COR-L47 (cell line): ENCODE measurements at places on chromosomes 1 and 21.

DNA sequence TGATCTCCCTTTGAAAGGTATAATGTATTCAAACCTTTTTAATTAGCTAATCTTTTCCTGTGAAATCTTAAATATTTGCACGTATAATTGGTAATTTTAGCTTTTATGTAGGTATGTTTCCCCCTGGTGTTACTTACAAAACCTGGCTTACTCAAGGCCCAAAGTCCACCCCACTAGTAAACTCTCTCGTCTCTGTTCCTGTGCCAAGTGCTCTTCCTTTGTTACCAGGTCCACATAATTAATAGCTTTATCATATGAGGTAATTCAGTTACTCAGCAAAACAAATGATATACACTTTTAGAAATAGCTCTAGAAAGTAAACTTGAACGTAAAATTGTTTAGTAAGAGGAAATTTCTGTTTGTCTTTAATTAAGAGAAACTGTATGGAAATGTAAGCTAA, 36.7 kb downstream of the NFIA start:
- DNase-seq: peak; percentile 5

- DNase-seq: no peak
Observed at GRCh38 chr1:33351281-33351660, 30.4 kb upstream of the A3GALT2 start.

- DNase-seq: peak; percentile 45
Observed at GRCh38 chr1:108560874-108561459, 1.1 kb downstream of the EEIG2 start.

DNA sequence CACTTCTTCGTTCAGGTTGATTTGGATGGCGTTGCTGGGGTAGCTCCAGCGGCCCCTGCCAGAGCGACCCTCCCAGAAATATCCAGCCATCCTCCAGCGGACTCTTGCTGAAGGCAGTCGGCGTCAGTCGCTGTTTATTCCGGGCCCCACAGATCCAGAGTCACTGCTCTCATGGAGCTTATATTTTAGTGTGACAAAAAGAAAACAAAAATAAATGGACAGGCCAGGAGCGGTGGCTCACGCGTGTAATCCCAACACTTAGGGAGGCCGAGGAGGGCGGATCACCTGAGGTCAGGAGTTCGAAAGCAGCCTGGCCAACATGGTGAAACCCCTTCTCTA, 791 bp upstream of the CFAP298 start:
- no peak for DNase-seq

GRCh38 chr1:171983584-171983983, 142.3 kb downstream of the DNM3 start:
- peak; percentile 5 for DNase-seq

GRCh38 chr1:206911064-206911663, 10.6 kb downstream of the FCMR start:
- DNase-seq: peak; percentile 39
